ENCODE measurements at places on chromosomes 6 and 20. TPM values are rescaled to one million over a fixed set of nuclear protein-coding genes. Genes with fewer than 3 reads are reported as not detected.

The WFDC10B gene
- total RNA-seq, result not detected

The NRSN1 gene
- 12.5 TPM for total RNA-seq

The TRIM31 gene
- not detected for total RNA-seq

The HSF2 gene
- total RNA-seq, result 58.1 TPM

The POU3F2 gene
- total RNA-seq, result 5.4 TPM

The C6orf163 gene
- 8.0 TPM for total RNA-seq

The HLA-DOB gene
- total RNA-seq, result not detected

The TREML2 gene
- 0.27 TPM for total RNA-seq

The SPATS1 gene
- not detected for total RNA-seq

The ZNF322 gene
- 34.5 TPM for total RNA-seq

The METTL24 gene
- total RNA-seq, result 12.0 TPM

The OLIG3 gene
- not detected for total RNA-seq

The BPIFB1 gene
- total RNA-seq, result not detected

The IL17F gene
- total RNA-seq, result not detected

The MTFR2 gene
- 1.1 TPM for total RNA-seq

The KPNA5 gene
- 49.8 TPM for total RNA-seq

The FAM209B gene
- total RNA-seq, result not detected

The CDH22 gene
- total RNA-seq, result 0.93 TPM

The KHDC1L gene
- total RNA-seq, result 1.0 TPM

The GDAP1L1 gene
- total RNA-seq, result 13.6 TPM

The TRPC4AP gene
- total RNA-seq, result 76.2 TPM

The ACTR5 gene
- total RNA-seq, result 15.9 TPM

The LST1 gene
- 11.2 TPM for total RNA-seq

The FHL5 gene
- total RNA-seq, result 0.60 TPM

The GABRR2 gene
- total RNA-seq, result 28.4 TPM

The SEL1L2 gene
- 0.60 TPM for total RNA-seq

The STMND1 gene
- not detected for total RNA-seq

The HLA-DQB1 gene
- 0.27 TPM for total RNA-seq

The CLPSL2 gene
- total RNA-seq, result not detected

The GJA1 gene
- total RNA-seq, result 209 TPM

The SLCO4A1 gene
- total RNA-seq, result 8.0 TPM

The SIRPD gene
- not detected for total RNA-seq

The TAAR1 gene
- total RNA-seq, result not detected

The DEFB125 gene
- 1.4 TPM for total RNA-seq

The POM121L2 gene
- not detected for total RNA-seq

The IFT52 gene
- 38.3 TPM for total RNA-seq

The OOEP gene
- total RNA-seq, result not detected

The PPP1R14C gene
- 5.1 TPM for total RNA-seq

The PGC gene
- not detected for total RNA-seq

The DEFB115 gene
- total RNA-seq, result not detected

The LINC00237 gene
- 2.1 TPM for total RNA-seq

The PSORS1C2 gene
- total RNA-seq, result not detected

The RAMACL gene
- total RNA-seq, result 5.2 TPM

The RAD21L1 gene
- 0.38 TPM for total RNA-seq

The GID8 gene
- total RNA-seq, result 40.5 TPM

The DOK5 gene
- total RNA-seq, result 16.9 TPM

The PHF10 gene
- total RNA-seq, result 107 TPM

The MDFI gene
- total RNA-seq, result 30.1 TPM

The HCK gene
- 4.9 TPM for total RNA-seq

The PREX1 gene
- total RNA-seq, result 60.2 TPM

The SLC44A4 gene
- 3.0 TPM for total RNA-seq

The CNR1 gene
- 17.9 TPM for total RNA-seq

The NOTCH4 gene
- total RNA-seq, result 13.6 TPM

The SIRPB2 gene
- total RNA-seq, result 1.2 TPM

The PRDM13 gene
- 16.6 TPM for total RNA-seq
